ENCODE measurements at places on chromosomes 7 and 10.

GRCh38 chr10:102112210-102112817 is 7.9 kb downstream of the LDB1 start:
- no peak for DNase-seq

DNA sequence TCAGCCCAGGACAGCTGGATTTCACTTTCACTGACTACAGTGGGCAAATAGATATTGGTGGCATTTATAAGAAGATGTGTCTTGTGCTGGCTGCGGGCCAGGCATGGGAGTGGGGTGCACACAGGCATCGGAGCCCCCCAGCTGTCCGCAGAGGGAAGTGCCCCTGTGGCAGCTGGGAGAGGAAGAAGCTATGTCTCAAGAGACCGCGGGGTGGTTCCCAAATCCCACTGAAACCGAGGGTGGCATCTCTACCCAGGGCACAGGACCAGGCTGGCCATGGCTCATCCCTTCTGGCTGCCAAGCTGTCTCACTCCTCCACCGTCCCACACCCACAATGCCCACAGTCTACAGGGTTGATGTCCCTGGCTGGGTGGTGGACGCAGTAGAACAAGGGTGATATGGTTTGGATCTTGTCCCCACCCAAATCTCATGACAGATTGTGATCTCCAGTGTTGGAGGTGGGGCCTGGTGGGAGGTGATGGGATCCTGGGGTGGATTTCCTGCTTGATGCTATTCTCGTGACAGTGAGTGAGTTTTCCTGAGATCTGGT is 94.8 kb downstream of the TCERG1L start:
- DNase-seq, result no peak

DNA sequence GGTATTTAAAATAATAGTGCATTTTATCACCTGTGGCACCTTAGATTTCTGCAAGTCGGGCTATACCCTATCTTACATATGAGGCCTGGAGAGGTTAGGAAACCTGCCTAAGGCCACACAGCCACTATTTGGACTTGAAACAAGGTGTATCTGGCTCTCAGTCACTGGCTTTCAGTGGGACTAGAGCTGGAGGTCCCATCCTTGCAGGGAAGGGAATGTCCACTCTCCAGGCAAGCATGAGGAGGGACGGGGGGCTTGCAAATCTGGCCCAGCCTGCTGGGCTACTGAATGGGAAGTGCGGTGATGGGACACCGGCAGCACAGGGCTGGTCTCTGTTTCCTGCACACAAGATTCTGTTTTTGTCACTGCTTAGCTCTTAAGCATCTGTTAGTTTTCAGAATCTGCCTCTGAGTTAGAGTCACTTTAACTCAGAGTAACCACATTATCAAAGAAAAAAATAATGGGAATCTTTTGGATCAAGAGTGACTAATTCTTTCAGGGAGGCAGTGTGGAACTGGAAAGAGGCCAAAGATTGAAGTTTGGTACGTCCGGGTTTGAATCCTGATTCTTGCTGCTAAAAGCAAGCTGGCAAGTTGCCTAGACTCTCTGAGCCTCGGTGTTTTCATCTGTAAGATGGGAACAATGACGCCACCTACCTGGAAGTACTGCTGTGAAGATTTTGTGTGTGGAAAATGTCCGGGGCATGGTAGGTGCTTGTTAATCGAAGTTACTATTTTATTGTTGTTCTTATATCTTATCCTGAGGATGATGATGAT is 33.8 kb upstream of the HABP2 start:
- no peak for DNase-seq

DNA sequence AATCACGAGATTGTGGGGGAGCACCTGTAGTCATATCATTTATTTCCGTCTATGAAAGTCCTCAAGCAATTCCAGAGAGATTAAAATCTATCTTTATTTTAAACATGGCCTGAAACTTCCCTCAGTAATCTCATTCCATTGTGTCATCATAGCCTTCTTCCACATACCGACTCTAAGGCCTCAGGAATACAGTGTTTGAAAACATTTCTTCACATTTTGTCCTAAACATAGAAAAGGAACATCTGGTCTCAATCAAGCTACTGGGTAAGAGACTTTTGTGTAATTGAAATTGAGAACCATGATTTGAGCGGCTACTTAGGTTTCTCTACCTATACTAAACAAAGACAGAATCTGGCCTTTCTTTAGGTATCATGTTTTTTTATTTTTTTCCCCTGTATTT is 78.0 kb upstream of the ELMO1 start:
- DNase-seq, result no peak

GRCh38 chr10:100109670-100110069 is 28.0 kb upstream of the CPN1 start:
- DNase-seq, result no peak
